ENCODE measurements at places on chromosomes 1 and 21.

- DNase-seq: no peak
Measured at GRCh38 chr1:198529414-198529813, 11.1 kb downstream of the ATP6V1G3 start.

DNA sequence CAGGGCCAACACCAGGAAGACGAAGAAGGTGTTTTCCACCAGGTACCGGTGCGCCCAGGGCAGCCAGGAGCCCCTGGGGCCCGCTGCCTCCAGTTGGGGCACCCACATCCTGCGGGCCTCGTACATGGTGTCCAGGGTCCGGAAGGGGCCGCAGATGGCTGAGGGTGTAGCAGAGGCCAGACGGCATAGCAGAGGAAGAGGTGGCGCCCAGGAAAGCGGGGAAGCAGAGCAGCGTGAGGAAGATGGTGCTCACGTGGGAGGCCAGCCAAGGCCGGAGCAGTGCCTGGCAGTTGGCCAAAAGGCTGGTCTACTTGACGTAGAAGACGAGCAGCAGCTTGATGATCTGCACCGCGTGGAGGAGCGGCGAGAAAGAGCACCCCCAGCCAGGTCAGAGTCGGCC is 40.4 kb downstream of the ZNF691 start:
- DNase-seq: no peak

DNA sequence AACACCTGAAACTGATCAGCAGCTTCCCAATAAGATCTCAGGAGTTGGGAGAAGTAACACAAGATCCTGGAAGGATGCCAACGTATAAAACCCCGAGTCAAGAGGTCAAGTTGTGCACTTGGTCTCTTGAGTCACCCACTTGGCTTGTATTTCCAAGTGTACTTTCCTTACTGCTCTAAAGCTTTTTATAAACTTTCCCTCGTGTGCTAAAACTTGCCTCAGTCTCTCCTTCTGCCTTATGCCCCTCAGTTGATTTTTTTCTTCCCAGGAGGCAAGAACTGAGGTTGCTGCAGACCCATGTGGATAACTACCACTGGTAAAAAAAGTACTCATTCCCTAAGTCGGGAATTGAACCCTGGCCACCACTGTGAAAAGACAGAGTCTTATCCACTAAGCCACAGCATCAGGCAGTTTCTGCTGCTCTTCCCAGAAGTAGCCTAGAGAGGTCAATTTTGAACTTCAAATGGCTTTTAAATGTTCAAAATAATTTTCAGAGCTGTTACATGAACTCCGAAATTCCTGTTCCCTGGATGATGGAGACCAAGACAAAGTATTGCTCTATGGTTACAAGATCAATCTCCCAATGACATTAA is 28.9 kb downstream of the ITLN2 start:
- no peak for DNase-seq

- DNase-seq: no peak
Measured at GRCh38 chr1:208048904-208049303, 138.0 kb upstream of the CD34 start.

- no peak for DNase-seq
Measured at GRCh38 chr1:6137758-6138157, 42.4 kb downstream of the CHD5 start.

DNA sequence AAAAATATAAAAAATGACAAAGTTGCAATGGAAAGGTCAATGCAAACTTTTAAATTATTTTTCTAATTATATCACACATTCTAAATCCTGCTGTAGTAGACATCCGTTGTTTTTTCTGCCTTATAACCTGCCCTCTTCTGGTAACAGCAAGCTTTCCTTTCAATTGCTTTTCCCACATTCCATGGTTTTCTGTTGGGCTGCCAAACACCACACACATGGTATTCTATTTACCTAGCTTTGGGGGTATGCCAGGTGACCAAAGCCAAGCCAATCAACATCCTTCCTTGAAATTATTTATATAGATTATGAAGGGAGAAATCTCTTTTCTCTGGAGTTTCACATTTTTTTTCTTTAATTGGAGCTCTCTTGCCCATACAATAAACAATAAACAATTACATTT is 3.4 kb upstream of the LAMC1 start:
- DNase-seq: no peak

DNA sequence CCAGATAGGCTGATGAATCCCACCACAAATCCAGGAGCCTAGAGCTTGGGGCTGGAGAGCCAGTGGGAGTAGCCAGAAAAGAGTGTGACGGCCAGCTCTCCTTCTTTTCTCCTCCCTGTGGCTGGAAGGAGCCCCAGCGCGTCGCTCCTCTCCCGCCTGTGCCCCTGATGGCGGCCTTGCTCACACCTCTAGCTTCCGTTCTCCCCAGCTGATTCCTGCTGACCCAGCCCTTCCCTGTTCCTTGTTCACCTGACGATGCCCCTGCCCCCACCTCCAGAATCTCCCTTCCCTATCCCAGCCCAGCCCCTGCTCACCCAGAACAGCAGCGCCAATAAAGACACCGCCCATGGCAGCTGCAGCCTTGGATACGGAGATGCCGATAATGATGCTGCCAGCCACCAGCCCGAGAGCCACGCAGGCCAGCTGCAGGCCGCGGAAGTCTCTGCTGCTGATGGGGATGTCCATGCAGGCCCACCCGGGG is 656 bp downstream of the KNCN start:
- no peak for DNase-seq

DNA sequence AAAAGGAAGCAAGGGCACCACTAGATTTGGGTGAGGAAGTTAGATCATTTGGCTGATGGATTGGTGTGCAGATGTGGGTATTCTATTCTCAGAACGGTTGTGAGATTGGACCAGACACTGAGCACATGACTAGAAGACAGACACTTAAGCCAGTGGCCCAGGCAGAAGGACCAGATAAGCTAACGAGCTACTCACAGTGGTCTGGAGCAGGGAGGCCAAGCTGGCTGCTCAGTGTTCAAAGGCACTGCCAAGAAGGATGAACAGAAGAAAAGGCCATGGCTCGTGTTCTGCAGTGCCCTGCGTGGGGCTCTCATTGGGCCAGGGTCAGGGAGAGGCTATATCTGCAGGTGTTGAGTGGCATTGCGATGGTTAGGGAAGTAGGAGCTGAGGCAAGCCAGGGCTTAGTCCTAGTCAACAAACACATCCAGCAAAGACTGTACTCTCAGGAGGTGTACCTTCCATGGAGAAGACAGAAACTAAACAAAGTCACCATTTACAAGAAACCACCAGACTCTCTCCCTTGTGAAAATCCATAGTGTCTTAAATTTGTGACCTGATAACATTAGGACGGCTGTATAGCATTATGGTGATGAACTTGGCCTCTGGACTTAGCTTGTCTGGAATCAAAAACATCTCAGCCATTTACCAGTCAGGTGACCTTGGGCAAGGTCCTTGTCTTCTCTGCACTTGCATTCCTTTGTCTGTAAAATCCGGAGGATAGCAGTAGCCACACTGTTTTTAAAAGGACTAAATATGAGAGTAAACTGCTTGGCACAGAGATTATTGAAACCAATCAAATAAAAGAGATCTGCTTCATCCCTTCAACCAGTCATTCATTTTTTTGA is 274.5 kb downstream of the SIPA1L2 start:
- DNase-seq: no peak

GRCh38 chr21:17051054-17051453 is 461.8 kb upstream of the CXADR start:
- no peak for DNase-seq

GRCh38 chr1:108871050-108871724 is 5.6 kb upstream of the GPSM2 start:
- no peak for DNase-seq

- DNase-seq: no peak
Measured at GRCh38 chr1:34885405-34886247, 26.1 kb upstream of the SMIM12 start.

DNA sequence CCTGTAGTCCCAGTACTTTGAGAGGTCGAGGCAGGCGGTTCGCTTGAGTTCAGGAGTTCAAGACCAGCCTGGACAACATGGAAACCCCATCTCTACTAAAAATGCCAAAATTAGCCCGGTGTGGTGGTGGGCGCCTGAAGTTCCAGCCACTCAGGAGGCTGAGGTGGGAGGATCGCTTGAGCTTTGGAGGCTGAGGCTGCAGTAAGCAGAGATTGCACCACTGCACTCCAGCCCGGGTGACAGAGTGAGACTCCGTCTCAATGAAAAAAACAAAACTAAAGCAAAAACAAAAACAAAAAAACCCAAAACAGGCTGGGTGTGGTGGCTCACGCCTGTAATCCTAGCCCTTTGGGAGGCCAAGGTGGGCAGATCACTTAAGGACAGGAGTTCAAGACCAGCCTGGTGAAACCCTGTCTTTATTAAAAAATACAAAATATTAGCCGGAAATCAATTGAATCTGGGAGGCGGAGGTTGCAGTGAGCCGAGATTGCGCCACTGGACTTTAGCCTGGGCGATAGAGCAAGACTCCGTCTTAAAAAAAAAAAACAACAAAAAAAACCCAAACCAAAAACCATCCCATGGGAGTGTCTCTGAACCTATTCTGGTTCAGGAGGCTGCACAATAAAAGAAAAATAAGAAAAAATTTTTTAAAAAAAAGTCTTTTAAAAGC is 1.7 kb upstream of the CGN start:
- DNase-seq: no peak

DNA sequence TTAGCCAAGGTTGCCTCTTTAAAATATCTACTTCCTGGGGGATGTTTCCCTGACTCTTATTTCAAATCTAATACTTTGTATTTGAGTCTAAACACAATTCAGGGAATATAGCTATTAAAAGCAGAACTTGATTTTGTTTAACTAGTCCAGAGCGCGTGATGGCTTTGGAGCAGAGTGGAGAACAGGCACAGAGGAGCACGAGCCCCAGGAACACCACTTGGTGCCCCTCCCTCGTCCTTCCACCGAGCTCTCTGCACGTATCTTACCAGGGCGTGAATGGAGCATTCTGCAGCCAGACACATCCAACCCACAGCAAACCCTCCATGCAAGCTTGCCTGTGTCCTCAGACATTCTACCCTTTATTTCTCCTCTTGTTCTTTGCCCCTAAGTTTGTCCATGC is 14.1 kb downstream of the KIF26B start:
- no peak for DNase-seq

GRCh38 chr1:212791261-212791675 is 309 bp downstream of the NSL1 start:
- DNase-seq: peak; percentile 23

DNA sequence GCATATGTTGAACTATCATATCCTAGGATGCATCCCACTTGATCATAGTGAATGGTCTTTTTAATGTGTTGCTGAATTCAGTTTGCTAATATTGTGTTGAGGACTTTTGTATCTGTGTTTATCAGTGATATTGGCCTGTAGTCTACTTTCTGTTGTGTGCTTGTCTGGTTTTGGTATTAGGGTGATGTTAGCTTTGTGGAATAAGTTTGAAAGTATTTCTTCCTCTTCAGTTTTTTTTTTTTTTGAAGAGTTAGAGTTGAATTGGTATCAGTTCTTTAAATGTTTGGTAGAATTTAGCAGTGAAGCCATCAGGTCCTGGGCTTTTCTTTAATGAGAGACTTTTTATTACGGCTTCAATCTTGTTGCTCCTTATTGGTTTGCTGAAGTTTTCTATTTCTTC is 162.3 kb downstream of the VAV3 start:
- DNase-seq: no peak

DNA sequence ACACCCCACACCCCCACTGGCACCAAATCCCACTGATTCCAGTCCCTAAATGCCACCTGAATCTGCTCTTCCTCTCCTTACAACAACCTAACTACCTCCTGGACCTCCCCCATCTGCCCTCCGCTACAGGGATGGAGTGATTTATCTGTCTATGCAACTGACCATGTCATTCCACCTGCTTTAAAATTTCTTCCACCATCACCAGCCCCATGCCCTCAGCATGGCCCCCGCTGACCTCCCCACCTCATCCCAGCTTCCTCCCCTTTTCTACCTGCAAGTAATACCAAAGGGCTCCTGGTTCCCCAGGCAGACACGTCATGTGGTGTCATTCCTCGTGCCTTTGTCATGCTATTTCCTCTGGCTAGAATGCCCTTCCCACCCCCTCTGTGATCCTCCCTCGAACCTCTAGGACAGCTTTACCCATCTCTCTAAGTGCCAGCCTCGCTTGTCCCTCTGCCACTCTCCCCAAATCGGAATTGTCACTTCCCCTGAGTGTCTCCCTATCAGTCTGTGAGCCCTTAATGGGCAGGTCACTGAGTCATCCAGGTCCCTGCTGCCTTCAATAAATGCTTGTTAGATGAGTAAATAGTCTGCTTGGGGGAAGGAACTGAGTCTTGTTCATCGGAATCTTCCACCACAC is 3.7 kb downstream of the GJB4 start:
- DNase-seq: no peak

DNA sequence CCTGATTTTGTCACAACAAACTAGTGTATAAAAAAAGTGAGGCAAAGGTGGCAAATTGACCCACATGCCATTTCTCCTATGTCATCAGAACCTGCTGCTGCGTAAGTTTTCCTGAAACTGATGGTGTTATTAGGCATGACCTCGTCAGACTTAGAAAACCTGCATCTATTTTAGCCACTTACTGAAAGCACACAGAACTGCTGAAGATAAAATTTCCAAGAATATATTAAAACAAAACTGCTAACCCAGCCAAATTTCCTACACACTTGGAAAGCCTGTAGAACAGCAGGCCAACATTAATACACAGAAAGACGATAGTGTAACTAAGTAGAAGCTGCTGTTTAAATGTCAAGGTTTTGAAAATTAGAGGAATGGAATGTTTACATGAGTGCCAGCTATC is 674.5 kb upstream of the CXADR start:
- no peak for DNase-seq

DNA sequence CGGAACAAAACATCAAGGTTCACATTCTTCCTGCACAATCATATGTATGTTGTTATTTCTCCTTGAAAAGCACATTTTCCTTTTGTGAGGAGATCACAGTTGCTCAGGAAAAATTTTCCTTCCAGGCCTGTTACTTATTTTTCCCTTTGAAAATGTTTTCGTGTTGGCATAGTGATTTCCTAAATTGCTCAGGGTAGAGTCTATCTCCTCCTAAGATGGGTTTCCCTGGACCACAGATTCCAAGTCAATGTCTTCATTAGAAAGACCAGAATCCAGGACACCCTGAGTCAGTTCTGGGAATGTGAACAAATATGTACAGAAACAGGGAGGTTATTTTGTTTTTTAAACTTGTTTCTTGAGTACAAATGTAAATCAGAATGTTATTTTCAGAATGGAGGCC is 94.3 kb upstream of the C1orf105 start:
- DNase-seq: no peak

GRCh38 chr1:81142099-81142826 is 658.5 kb upstream of the ADGRL2 start:
- no peak for DNase-seq
